ENCODE measurements at places on chromosomes 5 and 9.

GRCh38 chr5:95907067-95907705, 54.5 kb downstream of the ELL2 start:
- DNase-seq = no peak

GRCh38 chr5:113846941-113847340, 333.4 kb downstream of the YTHDC2 start:
- DNase-seq = no peak

- no peak for DNase-seq
These were observed 48.4 kb downstream of the ACTBL2 start for GRCh38 chr5:57434227-57434640.

- no peak for DNase-seq
These were observed 77.7 kb upstream of the IL17B start for GRCh38 chr5:149456597-149457392.

DNA sequence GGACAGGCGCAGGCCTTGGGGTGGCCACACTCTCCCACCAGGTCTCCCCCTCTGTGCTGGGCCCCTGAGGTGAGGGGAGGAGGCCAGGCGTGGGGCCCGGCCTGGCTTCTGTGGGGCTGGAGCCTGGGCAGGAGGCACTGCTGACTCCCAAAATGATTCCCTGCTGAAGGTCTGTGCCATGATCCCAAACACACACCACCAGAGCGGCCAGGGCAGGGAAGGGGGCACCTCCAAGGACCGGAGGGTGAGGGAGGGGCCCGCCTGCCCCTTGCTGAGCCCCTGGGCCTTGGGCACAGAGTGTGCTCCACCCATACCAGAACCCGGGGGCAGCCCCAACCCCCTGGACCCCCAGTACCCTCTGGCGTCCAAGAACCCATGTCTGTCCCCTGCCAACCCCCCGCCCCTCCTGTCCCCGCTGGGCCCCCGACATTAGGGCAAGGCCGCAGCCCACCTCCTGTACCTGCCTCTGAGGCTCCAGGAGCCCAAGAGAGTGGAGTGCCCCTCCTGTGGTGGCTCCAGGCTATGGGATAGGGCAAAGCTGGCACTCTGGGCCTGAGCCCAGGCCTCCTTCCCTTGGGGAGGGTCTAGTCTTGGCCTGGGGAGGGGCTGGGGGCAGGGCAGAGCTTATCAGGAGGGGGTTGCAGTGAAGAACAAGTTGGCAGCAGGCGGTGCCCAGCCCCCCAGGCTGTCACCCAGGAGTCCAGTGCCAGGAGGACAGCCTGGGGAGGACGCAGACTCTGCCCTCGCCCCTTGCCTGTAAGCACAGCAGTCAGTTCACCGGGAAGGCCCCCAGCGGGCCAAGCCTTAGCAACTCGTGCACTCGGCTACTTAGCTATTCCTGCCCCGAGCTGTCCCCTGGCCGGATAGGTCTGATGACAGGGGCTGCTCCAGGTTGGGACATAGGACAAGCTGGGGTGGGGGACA, 2.6 kb upstream of the EGFL7 start:
- no peak for DNase-seq

GRCh38 chr9:82382887-82383616, 394.5 kb downstream of the SPATA31D1 start:
- no peak for DNase-seq

DNA sequence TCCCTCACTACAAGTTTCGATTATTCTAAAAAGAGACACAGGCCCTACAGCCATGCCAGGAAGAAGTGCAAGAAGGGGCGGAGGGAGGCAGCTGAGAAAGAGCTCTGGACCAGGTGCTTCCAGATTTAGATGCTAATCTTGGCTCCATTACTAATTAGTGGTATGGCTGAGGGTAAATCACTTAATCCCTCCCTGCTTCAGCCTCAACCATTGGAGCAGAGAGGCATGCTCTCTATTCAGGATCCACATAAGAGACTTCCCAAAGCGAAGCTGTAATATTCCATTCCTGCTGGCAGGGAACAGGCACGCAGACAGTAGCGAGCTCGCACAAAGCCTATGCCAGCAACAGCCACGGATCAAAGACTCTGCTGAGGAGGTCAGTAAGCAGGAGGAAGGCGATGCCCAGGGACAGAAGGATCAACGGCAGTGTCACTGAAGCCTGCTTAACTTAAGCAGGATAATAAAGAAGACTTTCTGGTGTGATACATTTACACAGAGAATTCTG, 24.2 kb downstream of the LIFR start:
- no peak for DNase-seq

DNA sequence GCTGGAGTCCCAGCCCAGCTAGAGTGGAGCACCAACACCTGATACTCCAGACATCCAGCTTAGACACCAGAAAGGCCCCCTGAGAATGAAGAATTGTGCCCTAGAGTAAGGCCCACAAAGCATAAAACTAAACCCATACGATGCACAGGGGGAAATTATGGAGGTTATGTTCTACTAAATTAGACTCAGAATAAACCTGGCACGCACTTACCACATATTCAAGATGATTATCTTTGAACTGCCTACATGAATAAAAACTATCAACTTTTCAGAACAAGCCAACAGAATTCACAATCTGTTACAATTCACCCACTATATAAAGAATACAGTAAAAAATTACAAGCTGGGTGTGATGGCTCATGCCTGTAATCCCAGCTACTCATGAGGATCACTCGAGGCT, 168.5 kb downstream of the CPLANE1 start:
- DNase-seq = no peak

- no peak for DNase-seq
These were observed 307.9 kb downstream of the KCTD16 start for GRCh38 chr5:144478565-144478964.

DNA sequence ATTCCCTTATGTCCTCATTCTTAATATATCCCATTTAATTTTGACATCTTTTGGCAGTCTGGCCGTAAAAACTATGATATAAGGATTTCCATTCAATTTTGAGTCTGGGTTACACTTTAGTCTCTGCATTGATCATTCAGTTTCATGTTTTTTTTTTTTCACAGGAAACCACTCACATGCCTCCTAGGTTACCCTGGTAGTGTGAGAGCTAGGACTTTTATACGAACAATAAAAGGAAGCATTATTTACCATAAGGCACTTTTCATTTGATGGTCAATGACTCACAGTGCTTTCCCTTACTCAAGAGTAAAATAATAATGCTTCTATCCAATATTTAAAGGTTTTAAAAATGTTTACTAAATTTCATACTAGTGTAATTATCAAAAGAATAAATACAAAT, 16.4 kb upstream of the DMAC1 start:
- DNase-seq = no peak

GRCh38 chr5:101067429-101067828, 164.3 kb upstream of the ST8SIA4 start:
- DNase-seq = no peak

GRCh38 chr5:101977729-101978345, 318.2 kb downstream of the SLCO4C1 start:
- DNase-seq = peak; percentile 28

- DNase-seq = peak; percentile 77
These were observed at the start of the genes DOLK and NUP188 for GRCh38 chr9:128947527-128948301. Gene DOLK, minus strand, starts transcription at chr9:128947603. Its CDS starts 300 bp downstream, at chr9:128947303. Gene NUP188, plus strand, starts transcription at chr9:128947699. Its CDS starts 21 bp downstream, at chr9:128947720.

GRCh38 chr5:87027570-87027969, 240.1 kb upstream of the RASA1 start:
- no peak for DNase-seq

- DNase-seq = no peak
These were observed 99.9 kb upstream of the TLE4 start for GRCh38 chr9:79471580-79472543.

- DNase-seq = no peak
These were observed 8.8 kb upstream of the DBH start for GRCh38 chr9:133627341-133627740.

- no peak for DNase-seq
These were observed 29.9 kb downstream of the NANS start for GRCh38 chr9:98086461-98086860.

- DNase-seq = no peak
These were observed 278.0 kb downstream of the NTRK2 start for GRCh38 chr9:84947412-84947972.

- no peak for DNase-seq
These were observed 1.2 kb upstream of the IL33 start for GRCh38 chr9:6214434-6214833.

GRCh38 chr5:172322028-172322965, 38.7 kb upstream of the UBTD2 start:
- no peak for DNase-seq

Data from NCI-H1417 treated with DMSO at 0.1 percent for 48 hours (cell line).